ENCODE measurements at places on chromosomes 7 and 10.

DNA sequence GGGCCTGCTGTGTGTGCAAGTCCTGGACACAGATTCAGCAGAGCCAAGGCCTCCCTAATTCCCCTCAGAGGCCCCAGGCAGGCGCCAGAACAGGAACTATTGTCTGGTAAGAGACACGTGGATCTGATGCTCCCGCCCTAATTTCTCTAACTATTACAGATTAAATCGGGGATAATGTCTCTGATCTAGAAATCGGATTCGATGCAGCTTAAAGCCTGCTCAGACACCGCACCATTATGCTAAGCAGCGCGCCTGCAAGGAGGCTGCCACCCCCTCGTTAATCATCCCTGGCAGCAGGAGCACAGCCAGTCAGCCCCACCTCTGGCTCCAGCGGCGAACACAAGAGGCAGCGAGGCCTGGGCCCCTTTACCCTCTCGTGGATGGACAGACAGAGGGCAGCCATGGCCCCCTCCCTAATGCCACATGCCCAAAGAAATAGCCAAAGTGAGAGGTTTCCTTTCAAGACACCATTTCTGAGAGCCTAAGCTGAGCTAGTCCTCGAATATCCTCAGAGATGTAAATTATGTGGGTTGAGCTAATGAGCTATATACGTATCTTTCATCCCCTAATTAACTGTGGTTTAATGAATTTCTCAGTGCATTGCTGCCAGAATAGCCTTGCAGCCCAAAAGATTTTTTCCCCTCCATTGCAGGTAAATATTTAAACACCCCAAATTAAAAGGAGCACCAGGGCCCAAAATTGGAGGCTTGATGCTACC is 122.1 kb downstream of the GRID1 start:
- DNase-seq: no peak

DNA sequence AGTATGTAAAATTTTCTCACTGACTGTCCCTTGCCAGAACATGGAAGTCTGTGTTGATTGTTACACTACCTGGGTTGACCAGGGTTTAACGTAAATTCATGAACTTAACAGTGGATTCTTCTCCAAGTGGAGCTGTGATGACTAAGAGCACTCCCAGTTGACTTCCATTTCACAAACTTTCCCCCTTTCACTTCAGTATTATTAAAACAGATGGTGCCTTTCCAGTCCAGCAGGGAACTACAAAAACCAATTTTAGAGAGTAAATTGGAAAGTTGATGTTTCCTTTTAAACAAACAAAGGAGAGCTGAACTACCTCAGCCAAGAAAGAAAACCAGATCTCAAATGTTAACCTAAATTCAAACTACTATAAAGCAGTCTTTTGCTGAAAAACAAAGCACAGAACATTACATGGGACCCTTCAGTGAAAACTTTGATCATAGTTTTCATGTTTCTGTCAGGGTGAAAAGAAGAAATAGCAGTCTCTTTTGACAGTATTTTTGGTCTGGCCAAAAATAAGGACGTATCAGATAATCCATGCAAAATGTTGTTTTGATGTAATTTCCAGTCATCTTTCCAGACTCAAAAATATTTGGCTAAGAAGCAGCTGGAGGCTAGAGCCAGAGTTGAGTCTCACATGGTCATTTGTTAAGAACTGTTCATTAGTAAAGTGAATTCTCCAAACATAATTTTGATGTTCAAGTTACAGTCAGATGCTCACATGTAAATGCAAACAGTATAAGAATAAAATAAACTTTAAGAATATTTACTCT is 479.9 kb upstream of the AKR1E2 start:
- DNase-seq: no peak

- no peak for DNase-seq
These were observed 334.0 kb downstream of the SORCS1 start for GRCh38 chr10:106830471-106830870.

DNA sequence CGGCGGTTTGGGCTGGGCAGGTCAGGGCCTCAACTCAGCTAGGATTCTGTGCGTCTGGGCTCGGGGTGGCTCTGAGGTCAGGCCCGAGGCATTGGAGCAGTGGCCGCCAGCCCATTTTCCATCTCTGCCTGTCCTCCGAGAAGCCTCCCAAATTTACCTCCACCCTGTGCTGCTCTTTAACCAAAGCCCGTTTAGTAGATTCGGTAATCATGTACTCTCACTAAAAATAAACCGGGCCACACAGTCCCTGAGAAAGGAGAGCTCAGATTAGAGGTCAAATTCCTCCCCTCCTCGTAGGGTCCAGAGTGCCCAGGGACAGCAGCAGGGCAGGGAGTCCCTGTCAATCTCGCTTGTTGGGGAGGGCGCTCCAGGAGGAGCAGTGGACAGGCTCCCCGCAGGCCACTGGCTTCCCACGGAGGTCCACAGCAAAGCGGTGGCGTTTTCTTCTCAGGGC is 88.7 kb upstream of the CHST15 start:
- DNase-seq: no peak

DNA sequence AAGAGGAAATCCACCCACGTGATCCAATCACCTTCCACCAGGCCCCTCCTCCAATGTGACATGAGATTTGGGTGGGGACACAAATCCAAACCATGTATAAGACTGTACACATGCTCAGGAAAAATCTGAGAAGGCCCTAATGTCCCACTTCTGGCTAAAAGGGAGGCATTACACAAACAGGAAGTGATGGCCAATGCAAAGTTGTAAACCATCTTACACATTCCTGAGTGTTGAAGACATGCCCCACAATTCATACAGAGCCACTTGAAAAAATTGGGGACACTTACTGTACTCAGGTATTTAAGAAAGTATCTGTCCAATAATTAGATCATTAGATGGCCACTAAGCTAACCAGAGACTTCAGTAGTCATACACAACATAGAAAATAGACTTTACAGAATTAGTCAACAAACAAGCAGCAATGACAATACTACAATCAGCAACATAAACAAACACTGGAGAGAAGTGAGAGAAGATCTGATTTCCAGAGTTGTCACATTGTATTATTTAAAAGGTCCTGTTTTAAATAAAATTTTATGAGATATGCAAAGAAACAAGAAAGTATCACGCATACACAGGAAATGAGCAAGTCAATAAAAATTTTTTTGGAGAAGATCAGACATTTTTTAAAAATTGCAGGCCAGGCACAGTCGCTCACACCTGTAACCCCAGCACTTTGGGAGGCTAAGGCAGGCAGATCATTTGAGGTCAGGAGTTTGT is 143.3 kb downstream of the DGKI start:
- DNase-seq: no peak

GRCh38 chr10:107914450-107915214 is 750.1 kb upstream of the SORCS1 start:
- DNase-seq: no peak

DNA sequence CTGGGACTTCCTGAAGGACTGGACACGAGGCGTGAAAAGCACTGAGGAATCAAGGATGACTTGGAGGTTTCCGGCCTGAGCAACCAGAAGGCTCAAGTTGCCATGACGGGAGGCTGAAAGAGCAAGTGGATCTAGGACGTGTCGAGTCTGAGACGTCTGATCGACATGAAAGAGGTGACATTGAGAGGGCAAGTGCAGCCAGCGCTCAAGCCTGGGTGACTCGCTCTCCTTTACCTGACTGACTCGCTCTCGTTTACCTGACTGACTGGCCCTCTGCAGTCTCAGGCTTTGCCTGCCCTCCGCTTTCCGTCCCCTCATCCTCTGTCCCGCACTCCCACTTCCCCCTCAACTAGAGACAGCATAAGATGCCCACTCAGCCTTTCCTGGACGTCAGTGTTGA is 202.6 kb upstream of the FRMD4A start:
- DNase-seq: no peak

GRCh38 chr7:115252461-115252860 is 330.6 kb downstream of the MDFIC start:
- no peak for DNase-seq

DNA sequence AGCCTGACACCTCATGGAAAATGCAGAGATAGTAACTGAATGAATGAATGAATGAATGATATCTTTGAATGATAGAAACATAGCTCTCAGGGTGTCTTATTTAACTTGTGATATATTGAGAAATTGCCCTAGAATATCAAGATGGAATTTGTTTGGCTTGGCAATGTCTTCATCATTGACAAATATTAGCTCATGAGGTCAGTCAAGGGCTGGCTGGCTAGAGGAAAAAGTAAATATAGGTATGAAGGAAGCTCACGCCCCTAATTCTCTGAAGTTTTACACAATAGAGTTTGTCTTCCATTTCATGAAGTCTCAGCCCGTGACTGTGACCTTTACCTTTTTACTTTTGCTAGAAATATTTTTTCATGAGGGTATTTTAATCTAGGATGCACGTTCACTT is 305.2 kb downstream of the ADARB2 start:
- no peak for DNase-seq

GRCh38 chr10:93334901-93335327 is 147.2 kb downstream of the MYOF start:
- no peak for DNase-seq

GRCh38 chr7:54215424-54215823 is 326.8 kb upstream of the VSTM2A start:
- no peak for DNase-seq

GRCh38 chr7:86908948-86909347 is 150.5 kb downstream of the ELAPOR2 start:
- no peak for DNase-seq

DNA sequence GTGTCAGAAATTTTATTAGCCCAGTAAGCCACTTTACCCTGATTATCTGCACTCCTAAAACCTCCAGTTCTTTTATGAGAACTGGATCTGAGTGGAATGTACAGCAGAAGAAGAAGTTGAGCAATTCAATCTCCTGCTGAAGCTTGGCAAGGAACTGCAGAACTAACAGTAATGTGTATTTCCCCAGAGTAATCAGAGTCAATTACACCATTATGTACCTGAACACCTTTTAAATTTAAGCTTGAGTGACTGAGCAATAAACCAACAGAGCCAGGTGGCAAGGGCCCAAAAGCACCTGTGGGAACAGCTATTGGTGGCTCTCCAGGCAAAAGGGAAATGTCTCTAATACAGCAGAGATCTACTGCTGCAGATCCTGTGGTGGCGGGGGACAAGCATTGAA is 40.1 kb upstream of the AKR1C2 start:
- DNase-seq: peak; percentile 92

- no peak for DNase-seq
These were observed 21.5 kb downstream of the WASL start for GRCh38 chr7:123727071-123727837.

- DNase-seq: peak; percentile 75
These were observed 4.3 kb downstream of the HOXA10 start for GRCh38 chr7:27169658-27170425.

DNA sequence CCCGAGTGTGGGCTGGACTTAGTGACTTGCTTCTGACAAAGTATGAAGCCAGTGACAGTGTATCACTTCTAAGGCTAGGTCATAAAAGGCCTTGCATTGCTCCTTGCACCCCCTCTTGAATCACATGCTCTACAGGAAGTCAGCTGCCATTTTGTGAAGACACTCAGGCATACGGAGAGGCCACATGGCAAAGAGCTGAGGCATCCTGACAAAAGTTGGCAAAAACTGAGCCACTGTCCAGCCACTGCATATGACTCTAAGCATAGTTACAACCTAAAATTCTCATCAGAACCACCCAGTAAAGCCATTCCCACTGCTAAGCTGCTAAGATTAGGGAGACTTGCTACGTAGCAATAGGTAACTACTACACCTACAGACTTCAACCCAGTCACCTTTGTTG is 18.6 kb downstream of the COBL start:
- no peak for DNase-seq

GRCh38 chr10:63760034-63760707 is 239.0 kb downstream of the REEP3 start:
- DNase-seq: no peak

- no peak for DNase-seq
These were observed 31.8 kb downstream of the AOAH start for GRCh38 chr7:36692456-36692855.

- DNase-seq: no peak
These were observed 114.5 kb upstream of the LYZL1 start for GRCh38 chr10:29174389-29174788.

- no peak for DNase-seq
These were observed 469.0 kb upstream of the STEAP1 start for GRCh38 chr7:89685287-89685686.

DNA sequence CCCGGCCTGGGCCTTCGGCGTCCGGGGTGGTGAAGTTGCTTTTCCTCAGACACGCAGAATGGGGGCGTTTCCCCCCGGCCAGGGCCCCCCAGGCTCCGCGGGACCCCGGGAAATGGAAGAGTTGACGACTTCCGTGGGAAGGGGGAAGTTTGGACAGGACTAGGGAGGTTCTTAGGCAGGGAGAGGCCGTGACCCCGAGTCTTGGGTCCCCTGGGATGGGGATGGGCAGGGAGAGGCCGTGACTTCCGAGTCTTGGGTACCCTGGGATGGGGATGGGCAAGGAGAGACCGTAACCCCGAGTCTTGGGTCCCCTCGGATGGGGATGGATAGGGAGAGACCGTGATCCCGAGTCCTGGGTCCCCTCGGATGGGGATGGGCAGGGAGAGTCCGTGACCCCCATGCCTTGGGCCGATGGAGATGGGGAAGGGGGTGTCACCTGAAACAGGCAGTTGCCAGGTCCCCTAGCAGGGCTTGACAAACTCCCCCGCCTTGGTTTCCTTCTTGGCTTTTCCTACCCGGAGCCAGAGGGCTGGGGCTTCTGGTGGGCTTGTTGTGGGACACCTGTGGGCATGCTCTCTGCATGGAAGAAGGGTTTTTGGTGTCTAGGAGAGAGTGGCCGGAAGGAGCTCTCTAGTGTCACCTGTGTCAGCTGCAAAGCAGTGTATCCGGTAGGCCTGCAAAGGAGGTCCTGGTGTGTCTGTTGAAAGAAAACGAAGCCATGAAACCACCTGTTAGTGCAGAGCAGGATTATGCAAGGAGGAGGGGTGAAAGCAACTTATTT is 1.1 kb downstream of the TRRAP start:
- no peak for DNase-seq

- DNase-seq: no peak
These were observed 529.8 kb downstream of the GALNT17 start for GRCh38 chr7:71661671-71662224.

GRCh38 chr7:37028909-37029440 is 304.7 kb upstream of the AOAH start:
- DNase-seq: no peak

GRCh38 chr7:55427342-55427741 is 62.2 kb downstream of the LANCL2 start:
- no peak for DNase-seq

DNA sequence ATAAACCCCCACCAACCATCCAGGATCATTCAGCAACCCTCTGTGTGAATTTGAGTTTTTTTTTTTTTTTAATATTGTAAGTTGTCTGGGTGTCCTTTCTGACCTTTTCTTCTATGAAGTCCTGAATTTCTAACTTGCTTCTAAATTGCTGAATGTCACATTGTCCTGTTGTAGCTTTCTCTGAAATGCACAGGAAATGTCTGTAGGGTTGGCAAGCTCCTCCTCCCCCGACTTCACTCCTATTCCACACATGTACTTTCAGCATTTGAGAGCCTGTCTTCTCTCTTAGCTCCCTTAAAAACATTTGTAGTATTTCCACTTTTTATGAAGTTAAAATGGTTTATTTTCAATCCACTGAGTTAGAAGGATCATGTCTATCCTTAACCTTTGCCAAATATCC is 3.3 kb upstream of the CNNM2 start:
- no peak for DNase-seq

- DNase-seq: no peak
These were observed 1.5 kb upstream of the KCTD7 start for GRCh38 chr7:66627151-66627681.

- peak; percentile 39 for DNase-seq
These were observed 41.7 kb downstream of the PPP1R3C start for GRCh38 chr10:91590904-91591796.

GRCh38 chr7:28065308-28065707 is 115.3 kb downstream of the JAZF1 start:
- no peak for DNase-seq

Measured in NCI-H1105 treated with DMSO at 0.1 percent for 48 hours (cell line).